Choroid plexus epithelial cell (primary cell): ENCODE measurements at places on chromosomes 1 and 21.
A peak's percentile ranks its signal among the peaks of the same experiment; 100 is the strongest.

- DNase-seq = no peak
These were observed 132.4 kb downstream of the HMGB4 start for GRCh38 chr1:33996281-33996680.

GRCh38 chr1:158534496-158534895 lies 19.7 kb downstream of the OR6Y1 start:
- no peak for DNase-seq

- DNase-seq = no peak
These were observed 11.2 kb downstream of the LAPTM5 start for GRCh38 chr1:30746212-30747032.

DNA sequence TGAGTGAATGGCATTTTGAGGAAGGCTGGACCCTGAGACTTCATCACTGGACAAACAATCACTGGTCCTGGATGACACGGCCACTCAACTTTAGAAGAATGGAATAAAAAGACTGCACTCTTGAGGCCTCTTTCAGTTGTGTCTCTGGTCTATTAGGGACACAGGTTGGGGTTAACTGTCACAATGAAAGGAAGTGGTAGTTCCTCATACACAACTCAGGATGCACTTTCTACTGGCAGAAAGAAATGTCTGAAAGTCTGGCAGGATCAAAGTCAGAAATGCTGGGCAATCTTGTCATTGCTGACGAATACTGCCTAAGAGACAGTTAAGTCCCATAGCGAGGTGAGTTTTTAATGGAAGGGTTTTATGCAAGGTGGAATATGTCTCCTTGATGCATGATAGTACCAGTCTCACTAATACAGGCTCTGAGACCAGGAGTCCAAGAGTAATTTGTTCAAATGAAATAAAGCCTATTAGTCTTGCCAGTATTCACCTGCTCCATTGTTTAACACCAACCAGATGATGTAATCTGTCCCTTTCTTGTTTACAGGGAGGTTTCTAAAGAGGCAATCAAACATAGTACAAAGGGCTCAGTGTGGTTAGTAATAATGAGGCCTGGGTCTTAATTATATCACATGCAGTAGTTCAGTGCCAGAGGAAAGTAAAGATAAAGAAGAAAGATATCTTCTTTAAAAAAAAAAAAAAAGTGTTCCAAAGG lies 11.2 kb upstream of the RRP15 start:
- no peak for DNase-seq

DNA sequence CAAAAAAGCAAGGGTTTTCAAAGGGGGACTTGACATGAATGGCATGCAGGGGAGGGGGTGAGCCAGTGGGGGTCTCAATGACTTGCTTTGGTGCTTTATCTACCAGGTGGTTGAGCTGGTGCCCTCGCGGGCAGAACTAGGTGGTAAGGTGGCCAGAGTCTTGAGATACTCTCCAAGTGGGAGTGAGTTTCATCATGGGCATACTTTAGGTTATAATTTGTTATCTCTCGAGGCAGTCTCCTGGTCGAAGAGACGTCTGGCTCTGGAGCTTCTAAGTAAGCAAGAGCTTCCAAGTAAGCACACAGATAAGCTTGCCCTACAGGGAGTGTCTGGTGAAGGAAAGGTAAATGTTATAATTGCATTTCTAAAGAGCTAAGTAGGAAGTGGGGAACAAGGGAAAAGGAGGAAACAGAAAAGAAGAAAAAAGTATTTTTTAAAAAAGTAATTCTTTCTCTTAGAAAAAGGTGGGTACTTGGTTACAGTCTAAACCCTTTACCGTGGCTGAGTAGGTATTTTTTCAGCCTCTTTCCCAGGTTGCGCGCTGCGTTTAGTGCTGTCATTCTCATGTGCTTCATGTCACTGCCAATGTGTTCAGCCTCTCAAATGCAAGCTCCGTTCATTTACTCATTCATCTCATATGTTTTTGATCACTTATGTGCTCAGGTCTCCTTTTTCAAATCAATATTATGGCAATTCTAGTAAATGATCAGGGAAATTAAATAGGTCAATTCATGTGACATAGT lies 31.6 kb upstream of the DNAJC6 start:
- no peak for DNase-seq

GRCh38 chr1:54273795-54274163 lies 73.8 kb downstream of the MRPL37 start:
- DNase-seq = peak; percentile 80

- DNase-seq = no peak
These were observed 116.0 kb downstream of the ETS2 start for GRCh38 chr21:38921511-38922251.

DNA sequence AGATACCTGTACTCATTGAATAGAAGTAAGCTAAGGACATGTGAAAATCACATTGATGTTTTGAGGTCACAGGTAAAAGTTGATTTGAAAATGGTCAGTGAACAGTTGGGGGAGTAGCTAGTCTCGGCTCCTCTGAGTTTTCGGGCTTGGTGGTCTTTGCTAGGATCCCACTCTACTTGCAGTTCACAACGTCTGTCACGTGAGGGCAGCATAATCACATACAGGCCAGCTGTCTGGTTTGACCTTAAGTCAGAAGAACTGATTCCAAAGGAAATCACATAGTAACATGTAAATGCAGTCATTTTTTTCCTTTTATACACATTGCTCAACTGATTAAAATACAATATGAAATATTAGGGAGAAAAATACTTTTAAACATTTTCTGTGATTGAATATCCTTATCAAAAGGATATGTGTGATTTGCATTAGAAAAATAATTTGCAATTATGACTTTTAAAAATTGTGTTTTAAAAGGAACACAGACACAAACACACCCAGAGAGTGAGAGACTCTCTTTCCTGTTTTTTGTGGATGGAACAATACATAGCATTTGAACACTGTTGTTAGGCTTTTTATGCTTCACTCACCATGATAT lies 21.8 kb upstream of the PDC start:
- peak; percentile 86 for DNase-seq

DNA sequence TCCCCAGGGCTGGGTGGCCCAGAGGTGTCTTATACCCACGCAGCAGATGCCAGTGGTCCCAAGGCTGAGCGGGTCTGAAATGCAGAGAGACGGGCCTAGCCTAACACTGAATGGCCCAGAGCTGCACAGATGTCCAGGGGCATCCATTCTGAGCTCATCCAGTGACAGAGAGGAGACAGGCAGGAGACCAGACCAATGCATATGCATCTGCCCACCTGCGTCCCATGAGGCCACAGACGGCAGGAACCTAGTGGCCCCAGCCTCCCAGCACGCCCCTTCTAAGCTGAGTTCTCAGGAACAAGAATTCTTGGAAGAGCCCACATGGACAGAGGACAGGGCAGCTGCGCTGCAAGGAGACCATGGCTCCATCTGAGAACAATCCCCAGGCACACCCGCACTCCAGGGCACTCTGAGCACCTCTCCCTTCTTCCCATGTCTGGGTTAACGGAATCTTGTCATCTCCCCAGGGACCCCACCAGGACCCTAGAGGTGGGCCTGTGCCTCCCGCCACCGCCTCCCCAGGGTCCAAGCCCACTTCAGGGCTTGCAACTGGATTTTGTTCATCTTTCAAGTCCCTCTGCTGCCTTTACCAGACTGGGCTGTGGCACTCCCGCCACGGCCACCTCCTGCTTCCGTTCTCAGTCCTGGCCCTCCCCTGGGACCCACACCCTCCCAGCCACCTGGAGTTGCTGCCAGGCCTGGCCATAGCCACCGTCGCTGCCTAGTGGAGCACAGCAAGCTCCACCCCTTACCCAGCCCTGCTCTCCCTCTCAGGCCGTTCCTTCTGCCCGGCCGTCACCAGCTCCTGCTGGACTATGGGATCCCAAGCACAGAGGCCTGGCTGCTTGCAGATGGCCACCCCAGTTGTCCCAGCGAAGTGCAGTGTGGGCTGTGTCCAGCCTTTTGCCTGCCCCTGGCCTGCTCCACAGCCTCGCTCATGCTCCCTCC lies 3.3 kb downstream of the WNT3A start:
- DNase-seq = no peak

GRCh38 chr1:246639732-246640131 lies 73.5 kb downstream of the CNST start:
- DNase-seq = no peak

GRCh38 chr1:109824349-109825115 lies 60.8 kb upstream of the EPS8L3 start:
- no peak for DNase-seq

DNA sequence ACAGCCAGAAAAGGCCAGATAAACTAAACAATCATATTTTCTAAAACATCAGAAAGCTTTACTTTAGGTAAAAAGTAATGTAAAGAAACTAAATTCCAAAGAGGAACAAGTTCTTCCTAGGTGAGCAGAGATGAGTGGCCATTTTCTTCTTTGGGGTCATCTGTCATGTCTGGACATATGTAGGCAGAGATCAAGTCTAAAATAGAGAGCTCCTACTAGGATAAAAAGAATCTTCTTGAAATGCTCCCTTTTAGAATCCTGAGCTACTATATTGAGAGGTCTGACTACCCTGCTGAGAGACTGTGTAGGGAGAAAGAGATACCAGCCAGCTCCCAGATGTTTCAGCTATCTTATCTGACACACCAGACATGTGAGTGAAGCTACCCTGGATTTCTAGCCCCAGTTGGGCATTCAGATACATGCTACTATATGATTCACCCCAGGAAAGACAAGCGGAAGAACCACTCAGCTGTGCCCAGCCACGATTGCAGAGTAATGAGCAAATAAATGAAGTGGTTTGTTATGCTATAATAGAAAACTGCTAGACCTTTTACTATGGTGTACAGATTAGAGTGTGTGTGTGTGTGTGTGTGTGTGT lies 80.1 kb downstream of the TTLL7 start:
- DNase-seq = no peak

DNA sequence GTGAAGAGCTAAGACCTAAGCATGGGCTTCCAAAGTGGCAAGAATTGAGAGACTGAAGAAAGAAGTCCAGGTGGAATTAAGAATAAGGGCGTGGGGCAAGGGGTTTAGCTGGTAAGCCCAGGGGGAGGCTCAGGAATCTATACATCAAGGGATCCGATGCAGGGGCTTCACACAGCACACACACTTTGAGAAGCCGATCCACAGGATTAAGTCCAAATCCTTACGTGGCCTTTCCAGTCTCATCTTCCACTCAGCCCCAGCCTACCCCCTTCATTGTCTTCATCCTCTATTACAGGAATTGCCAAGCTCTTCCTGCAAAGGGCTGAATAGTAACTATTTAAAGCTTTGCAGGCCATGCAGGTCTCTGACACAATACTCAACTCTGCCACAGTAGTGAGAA lies 101.3 kb downstream of the TGFBR3 start:
- no peak for DNase-seq

GRCh38 chr1:235888119-235888643 lies 21.5 kb upstream of the LYST start:
- no peak for DNase-seq

GRCh38 chr1:14442669-14443068 lies 155.8 kb upstream of the KAZN start:
- no peak for DNase-seq

GRCh38 chr1:244758708-244759107 lies 76.8 kb upstream of the COX20 start:
- no peak for DNase-seq

- no peak for DNase-seq
These were observed 55.0 kb downstream of the TTC3 start for GRCh38 chr21:37128076-37128475.

- DNase-seq = peak; percentile 93
These were observed 61.4 kb downstream of the OLFML2B start for GRCh38 chr1:161962091-161962887.

DNA sequence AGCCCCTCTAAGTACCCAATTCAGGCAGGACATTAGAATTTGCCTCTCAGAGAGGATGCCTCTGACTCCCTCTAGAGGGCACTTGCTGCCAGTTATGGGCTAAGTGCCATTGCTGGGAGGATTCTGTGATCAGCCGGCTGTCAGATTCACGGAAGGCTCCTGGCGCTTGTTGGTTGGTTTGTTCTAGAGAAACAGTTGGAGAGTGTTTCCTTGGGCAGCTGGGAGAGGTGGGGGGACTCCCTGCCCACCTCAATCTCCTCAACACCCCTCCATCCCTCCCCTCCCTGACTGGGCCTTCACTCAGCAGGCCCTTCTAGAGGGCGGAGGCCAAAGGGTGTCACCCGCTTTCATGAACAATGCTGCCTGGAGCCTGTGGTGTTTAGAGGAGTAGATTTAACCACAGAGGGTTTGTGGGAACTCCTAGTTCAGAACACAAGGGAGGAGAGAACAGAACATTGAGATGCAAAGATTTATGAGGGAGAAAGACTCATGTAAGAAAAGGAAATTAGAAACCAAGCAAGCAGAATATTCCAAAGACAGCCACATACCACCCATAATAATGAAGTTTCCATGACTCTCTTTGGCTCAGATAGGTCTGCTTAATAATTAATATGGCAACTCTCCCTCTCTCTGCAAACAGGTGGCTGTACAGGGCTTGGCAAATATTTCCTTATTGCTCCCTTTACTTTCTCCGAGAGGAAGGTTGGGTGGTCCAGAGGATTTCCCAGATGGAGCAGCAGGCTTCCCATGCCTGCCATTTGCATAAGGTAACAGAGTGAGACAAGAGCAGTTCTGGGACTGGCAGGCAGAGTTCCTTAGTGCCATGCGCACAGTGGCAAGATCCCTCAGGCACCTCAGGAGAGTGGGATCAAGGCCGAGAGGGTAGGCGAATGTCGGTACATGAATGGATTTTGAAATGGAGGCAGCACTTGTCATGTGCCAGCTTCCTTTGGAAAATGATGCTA lies 30.0 kb upstream of the ACP6 start:
- DNase-seq = peak; percentile 84

- peak; percentile 14 for DNase-seq
These were observed 5.9 kb downstream of the LMO4 start for GRCh38 chr1:87334351-87335174.

DNA sequence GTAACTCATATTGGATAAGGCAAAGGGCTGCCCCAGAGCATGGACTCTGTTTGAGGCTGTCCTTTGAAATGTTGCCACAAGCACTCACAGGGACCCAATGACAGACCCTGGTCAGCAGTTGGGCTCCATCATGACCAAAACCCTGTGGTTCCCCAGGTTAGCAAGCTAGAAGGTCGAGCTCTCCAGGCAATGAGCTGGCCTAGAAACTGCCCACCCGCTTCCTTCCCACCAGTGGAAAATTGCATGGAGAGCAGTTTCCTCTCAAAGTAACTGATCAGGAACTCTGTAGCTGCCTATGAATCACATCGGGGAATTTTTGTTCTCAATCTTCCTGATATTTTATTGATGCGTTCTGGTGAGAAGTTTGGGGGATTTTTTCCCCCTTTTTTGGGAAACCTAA lies 52.8 kb downstream of the FHAD1 start:
- no peak for DNase-seq

DNA sequence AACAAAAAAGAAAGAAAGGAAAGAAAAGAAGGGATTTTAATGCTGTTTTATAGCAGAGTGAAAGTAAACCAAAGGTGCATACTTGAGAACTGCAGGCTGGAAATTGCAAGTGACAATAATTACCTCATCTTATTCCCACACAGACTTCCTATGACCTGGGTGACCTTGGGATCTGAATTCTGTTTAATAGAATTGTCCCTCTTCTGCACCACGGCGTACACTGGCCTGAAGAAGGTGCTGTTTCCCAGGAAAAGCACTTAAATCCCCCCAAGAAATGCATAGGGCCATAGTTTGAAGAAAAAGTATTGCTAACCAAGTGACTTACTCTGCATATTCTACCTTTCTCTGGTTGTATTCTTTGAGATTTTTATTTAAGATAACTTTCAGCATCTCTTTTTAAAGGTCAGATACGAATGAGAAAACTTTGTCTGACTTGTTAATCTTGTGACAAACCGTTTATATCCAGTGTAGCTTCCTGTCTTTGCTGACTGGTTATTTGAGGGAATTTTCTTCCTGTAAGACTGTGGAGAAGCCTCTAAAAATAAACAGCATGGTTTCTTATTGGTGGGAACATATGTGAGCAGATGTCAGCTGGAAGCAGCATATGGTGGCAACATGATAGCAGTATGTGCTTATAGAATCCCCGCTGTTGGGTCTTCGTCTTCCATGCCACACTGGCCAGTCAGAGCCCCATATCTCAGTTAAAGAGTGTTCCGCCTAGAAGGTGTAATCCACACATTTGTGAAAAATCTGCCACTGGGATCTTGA lies 16.3 kb downstream of the TGFB2 start:
- peak; percentile 78 for DNase-seq
